Activated CD4-positive, alpha-beta T cell treated with anti-CD3 and anti-CD28 coated beads, Interleukin-2, amount 50 U/mL, for 4 hours (primary cell): ENCODE measurements at places on chromosomes 2 and 18.

GRCh38 chr2:78992451-78992806 lies 33.1 kb upstream of the REG3G start:
- no peak for DNase-seq

- DNase-seq: no peak
These were observed 13.9 kb upstream of the RBMS1 start for GRCh38 chr2:160507464-160507863.

DNA sequence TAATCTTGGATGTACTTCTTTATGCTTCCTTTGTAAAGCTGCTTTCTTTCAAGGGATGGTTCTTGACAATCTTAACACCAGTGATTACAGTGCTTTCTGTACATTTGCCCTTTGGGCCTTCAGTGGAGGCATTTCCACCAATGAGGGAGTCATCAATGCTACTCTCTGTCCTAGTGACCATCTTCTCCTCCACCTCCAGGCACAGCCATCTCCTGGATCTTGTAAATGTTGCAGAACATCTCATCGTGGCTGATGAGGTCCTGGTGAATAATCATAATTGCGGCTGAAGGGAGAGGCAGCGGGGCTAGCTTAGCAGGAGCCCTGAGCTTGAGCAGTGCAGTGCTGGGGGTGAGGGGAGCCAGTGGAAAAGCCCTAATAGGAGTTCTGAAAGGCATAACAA lies 32.5 kb downstream of the IDH1 start:
- no peak for DNase-seq

- DNase-seq: no peak
These were observed 207.6 kb upstream of the TANK start for GRCh38 chr2:160952464-160953254.

- DNase-seq: no peak
These were observed 25.7 kb upstream of the PLA2R1 start for GRCh38 chr2:160087854-160088745.

DNA sequence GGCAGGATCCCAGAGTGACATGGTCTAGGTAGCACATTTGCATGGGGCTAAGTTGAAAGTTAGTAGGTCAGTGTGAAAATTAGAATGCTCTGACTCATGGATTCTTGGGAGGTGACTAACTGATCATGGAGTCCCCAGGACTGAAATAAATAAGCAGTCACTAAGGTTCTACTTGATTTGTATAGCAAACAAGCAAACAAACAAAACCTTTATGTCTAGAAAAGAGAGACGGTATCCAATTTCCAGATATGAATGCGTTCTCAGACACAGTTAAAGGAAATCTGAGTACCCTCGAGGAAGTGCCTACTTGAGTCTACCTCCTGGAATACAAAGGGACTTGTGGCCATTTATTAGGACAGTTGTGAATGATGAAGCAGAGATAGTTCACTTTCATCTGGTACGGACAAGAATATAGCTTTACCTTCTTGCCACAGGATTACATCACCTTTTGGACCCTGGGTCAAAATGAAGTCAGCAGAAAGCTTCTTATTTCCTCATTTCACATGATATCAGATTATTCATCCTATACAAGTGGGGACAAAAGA lies 54.3 kb upstream of the AGPS start:
- DNase-seq: no peak
